ENCODE measurements at places on chromosomes 3 and 15. TPM values are rescaled to one million over a fixed set of nuclear protein-coding genes. Genes with fewer than 3 reads are reported as not detected.
A peak's percentile ranks its signal among the peaks of the same experiment; 100 is the strongest.

The ARHGEF26 gene
- total RNA-seq = 5.4 TPM

- H3K27me3 ChIP-seq = no peaks in the 10 kb centered on the region
- peaks cover 7% of the 10 kb centered on the region for H3K4me1 ChIP-seq
- H3K27ac ChIP-seq = no peak overlapping the region
Measured at GRCh38 chr3:188006726-188007393, 147.1 kb upstream of the LPP start.

- no peak for DNase-seq
- no peak overlapping the region for H3K4me3 ChIP-seq
- H3K27ac ChIP-seq = no peak overlapping the region
- no peaks in the 10 kb centered on the region for H3K4me1 ChIP-seq
Measured at GRCh38 chr3:173467501-173467900, 70.0 kb downstream of the NLGN1 start.

DNA sequence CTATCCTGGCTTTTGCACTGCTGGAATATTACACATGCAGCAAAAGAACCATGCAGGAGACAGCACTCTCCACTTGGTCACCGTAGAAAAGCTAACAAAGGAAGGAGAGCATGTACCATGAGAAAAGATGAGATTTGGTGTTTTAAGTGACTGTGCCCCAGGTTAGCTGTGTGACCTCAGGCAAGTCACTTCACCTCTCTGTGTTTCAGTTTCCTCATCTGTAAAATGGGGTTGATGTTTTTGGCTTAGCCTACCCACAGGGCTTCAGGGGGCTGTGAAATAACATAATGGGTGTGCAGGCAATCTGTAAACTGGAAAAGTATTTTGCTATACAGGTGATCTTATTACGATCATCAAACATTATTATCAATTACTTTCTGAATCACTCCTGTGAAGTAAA is 69.3 kb upstream of the SLC6A11 start:
- no peaks in the 10 kb centered on the region for H3K4me1 ChIP-seq
- H3K27me3 ChIP-seq = peaks cover 42% of the 10 kb centered on the region
- DNase-seq = no peak
- H3K27ac ChIP-seq = no peak overlapping the region

DNA sequence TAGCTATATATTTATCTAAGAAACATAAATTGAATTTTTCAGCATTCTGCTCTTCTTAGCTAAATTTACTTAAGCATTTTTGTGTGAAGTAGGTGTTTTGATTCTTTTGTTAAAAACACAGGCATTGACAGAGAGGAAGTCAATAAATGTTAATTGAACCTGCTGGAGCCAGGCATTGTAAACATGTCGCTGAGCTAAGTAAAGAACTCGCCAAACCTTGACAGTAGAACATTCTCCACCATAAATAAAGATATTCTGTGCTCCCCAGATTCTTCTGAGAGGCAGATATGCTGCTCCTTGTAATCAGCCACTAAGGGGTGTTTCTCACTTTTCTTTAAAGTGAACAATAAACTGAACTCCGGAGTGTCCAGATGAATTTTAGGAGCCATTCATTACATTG is 38.4 kb downstream of the SYNM start:
- H3K27me3 ChIP-seq = no peaks in the 10 kb centered on the region
- H3K4me1 ChIP-seq = peaks cover 27% of the 10 kb centered on the region
- H3K4me3 ChIP-seq = peak overlapping the region; percentile 46
- peak; percentile 30 for DNase-seq
- peak overlapping the region; percentile 65 for H3K27ac ChIP-seq
- H3K36me3 ChIP-seq = peaks cover 5% of the 10 kb centered on the region

All from endodermal cell (in vitro differentiated cells).